ENCODE measurements at places on chromosomes 16 and 17.

DNA sequence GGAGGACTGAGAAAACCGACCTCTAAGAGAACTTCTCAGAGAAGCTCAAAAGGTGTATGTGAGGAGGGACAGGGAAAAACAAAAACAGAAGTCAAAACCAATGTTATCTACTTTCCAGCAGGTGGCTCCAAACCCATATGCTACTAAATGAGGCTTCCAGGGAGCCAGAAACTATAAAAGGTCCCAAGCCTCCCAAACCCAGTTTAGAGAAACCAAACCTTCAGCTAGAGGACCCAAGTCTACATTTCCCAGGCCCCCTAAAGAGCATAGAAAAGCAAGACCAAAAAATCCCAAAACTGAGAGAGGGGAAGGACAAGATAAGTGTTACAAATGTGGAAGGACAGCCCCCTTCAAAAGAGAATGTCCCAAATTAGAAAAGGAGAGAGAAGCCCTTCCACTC, 3.7 kb downstream of the HPR start:
- no peak for DNase-seq

DNA sequence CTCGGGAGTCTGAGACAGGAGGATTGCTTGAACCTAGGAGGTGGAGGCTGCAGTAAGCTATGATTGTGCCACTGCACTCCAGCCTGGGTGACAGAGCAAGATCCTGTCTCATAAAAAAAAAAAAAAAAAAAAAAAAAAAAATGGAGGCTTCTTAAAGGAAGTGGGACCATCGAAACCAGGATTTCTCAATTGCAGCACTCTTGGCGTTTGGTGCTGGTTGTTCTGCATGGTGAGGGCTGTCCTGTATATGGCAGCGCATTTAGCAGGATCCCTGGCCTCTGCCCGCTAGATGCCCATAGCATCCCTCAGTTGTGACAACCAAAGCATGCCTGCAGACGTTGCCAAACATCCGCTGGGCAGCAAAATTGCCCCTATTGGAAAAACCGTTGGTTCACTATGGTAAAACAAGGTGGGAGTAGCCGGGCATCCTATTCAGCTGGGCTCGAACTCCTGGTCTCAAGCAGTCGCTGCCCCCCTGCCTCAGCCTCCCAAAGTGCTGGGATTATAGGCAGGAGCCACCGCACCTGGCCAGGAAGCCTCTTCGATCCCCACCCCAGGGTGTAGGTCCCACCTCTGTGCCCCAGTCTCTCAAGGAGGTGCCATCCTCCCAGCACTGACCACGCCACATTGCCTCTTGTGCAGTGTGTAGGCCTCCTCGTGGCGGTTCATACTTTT, 6.5 kb upstream of the NPIPB7 start:
- peak; percentile 59 for DNase-seq

GRCh38 chr17:65472666-65473309, 88.7 kb downstream of the AXIN2 start:
- no peak for DNase-seq

- peak; percentile 39 for DNase-seq
Measured at GRCh38 chr16:84451781-84452180, 52.7 kb downstream of the MEAK7 start.

DNA sequence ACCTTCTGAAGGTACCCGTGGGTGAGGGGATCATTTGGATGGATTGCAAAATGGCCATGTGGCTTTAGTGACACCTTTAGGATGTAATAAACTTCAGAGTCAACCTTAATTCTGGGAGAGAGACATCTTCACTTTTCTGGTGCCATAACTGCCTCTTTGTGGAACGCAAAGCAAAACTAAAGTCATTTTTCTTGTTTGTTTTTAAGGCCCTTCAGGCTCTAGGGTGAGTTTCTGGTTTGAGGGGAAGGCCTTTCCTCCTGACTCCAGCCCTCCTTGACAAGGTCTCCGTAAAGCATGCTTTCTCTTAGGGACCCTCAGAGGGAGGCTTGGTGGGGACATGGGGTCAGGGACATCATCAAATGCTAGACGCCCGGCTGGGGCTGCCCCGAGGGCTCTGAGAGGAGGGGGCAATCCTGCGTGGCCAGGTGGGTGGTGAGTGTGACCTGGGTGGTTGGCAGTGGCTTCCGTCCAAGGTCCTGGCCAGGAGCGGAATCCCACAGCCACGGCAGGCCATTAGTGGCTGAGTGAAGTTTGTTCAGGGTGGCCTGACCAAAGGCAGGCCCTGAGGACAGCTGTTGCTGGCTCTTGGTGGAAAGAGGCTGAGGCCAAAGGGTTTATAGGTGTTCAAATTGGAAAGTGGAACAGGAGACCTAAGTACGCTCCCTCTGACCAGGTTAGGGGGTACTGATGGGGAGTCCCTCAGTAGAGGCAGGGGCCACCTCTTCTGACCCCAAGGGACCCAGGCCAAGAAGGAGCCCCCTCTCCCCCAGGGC, 112.2 kb downstream of the METRNL start:
- peak; percentile 81 for DNase-seq

DNA sequence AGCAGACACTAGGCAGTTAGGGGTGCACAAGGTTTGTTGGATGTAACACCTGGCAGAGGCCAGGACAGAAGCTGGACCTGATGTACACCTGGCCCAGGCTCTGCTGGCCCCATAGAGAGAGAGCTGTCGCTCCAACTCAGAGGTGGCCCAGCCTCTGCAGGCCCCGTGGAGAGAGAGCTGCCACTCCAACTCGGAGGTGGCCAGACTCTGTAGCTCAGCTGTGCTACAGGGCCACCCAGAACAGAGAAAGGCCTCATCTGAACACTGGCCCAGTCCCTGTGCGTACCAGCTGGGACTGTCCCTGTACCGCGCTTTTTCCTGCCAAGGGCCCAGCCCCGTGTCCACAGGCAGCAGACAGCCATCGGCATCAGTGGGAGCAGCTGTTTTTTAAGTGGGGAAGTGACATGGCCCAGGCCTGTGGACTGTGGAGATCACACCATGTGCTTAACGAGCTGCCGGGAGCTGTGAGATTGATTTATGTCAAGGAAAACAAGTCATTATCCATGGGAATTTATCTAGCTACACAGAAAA, 176.4 kb upstream of the CHMP6 start:
- DNase-seq = peak; percentile 84

DNA sequence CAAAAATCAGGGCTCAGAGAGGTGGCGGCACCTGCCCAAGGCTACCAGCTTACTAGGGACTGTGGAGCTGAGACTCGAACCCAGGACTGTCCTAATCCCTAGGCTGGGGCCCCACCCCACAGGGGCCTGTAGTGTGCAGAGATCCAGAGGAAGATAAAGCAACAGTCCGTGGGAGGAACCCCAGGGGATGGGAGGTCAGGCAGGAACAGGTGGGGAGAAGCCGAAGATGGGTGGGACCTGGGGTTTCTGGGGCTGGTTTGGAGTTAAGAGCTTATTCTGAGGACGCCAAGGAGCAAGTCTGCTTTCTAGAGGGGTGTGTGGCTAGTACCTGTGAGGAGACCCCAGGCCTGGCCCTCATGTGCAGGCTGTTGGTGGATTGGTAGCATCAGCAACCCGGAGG, 14.9 kb downstream of the C16orf74 start:
- DNase-seq = no peak

GRCh38 chr17:37310940-37311339, 64.8 kb upstream of the C17orf78 start:
- no peak for DNase-seq

DNA sequence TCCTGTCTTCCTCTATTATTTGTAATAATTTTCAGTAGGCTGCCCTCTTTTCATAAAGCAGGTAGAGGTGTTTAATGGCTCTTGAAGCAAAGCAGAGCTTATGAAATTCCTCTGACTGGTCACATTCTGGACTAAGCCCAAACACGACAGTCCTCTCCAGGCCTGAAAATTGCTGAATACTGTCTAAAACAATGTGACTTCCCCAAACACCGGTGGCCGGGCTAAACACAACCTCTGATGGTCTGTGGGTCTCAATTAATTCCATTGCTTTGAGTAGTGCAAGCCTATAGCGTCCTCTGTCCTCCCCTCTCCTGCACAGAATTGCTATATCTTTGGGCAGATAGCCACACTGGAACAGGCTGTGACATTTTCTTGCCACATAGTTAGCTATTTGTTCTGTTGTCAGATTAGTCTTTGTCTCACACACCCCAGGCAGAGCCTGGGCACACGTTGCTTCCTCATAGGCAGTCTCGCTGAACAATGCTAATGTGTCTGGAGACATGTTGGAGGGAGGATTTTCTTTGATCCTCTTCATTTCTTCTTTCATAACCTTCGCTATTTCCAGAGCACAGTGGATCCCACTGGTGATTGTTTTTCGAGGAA, 10.8 kb upstream of the SLFN12L start:
- no peak for DNase-seq

- peak; percentile 49 for DNase-seq
Measured at GRCh38 chr17:77523540-77523939, 382.8 kb downstream of the SEC14L1 start.

GRCh38 chr17:17254036-17254435, 17.1 kb upstream of the FLCN start:
- DNase-seq = peak; percentile 20

DNA sequence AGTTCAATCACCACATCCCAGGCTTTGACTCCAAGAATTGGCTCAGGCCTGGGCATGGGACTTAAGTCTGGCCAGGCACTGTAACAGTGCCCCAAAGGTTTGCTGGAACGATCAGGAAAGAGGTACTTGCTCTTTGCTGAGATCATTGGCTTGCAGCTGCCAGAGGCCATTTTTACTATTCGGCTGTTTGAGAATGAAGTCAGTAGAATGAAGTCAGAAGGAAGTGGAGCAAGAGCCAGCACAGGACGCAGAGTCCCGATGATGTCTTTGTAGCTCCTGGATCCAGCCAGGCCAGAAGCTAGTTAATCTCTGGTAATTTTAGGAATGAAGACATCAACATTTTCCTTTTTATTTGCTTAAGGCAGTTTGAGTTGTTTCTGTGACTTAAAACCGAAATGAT, 195.5 kb downstream of the RAB11FIP4 start:
- DNase-seq = no peak

DNA sequence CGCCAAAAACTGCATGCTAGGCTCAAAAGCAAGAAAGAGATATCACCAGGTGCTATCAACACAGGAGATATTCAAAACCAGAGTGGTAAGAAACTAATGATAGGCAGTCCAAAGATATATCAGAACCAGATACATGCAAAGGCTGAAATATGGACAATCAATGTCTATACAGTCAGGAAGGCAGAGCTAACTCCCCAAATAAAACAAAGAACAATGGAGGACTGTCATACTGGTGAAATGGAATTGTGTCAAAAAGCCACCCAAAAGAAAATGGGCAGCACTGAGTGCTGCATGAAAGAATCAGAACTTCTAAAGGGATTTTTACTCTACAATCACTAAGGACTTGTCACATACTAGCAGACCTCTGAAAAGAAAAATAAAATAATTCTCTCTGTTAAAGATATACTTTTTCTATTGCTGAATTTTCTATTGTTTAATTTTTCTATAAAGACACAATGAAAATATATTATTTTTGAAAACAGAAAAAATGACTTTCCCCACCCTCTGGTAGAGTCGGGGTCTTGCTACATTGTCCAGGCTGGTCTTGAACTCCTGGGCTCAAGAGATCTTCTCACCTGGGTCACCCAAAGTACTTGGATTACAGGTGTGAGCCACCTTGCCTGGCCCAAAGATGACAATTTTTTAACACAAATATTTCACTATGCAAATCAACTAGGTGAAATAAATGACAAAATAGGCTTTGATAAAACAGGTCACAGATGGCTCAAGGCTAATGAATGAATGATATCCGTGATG, 98.2 kb downstream of the USP32 start:
- no peak for DNase-seq
